Natural killer cell treated with Interleukin-12 subunit alpha and Interleukin-12 subunit beta and Interleukin-15 and Interleukin-18, amount 100 ng/mL, for 72 hours (primary cell): ENCODE measurements at places on chromosomes 5 and 9. TPM values are rescaled to one million over a fixed set of nuclear protein-coding genes. Genes with fewer than 3 reads are reported as not detected.

DNA sequence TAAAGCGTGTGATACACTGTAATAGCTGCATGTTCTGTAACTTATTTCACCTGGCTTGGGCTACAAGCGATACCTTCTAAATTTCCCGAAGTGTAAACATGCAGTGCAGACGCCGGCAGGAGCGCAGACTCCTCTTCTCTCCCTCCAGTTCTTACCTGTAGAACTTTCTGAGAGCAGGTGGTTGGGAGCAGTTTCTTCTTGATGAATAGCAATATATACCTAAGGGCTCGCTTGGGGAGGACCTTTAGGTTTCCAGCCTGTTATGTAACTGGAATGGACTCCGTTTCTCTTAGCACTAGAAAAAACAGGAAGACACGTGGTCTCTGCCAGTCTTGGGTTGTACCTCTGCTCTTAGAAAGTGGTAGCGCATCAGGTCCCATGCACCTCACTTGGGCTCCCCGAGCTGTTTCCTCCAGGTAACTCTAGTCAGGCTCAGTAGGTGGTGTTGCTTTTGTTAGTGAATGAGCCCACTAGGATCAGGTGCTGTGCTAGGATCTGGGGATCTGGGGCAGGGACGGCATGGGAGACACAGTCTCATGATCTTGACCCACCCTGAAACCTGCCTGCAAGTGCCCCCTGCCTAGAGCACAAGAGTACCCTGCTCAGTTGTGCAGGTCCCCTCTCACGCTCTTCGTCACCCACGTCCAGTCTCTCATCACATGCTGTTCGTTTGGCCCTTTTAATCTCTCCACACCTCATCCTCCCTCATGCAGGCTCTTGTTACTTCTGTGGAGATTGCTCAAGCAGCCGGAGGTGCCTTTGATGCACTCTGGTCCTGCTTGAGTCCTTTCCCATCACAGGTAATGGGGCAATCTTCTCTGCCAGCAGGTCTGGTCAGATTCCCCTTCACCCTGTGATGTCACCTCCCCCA, 2.8 kb downstream of the TENT4A start:
- no peak for DNase-seq

- DNase-seq = no peak
Observed at GRCh38 chr5:81513982-81514381, 120.0 kb upstream of the ACOT12 start.

- no peak for DNase-seq
Observed at GRCh38 chr5:150632305-150633160, 7.9 kb upstream of the SYNPO start.

DNA sequence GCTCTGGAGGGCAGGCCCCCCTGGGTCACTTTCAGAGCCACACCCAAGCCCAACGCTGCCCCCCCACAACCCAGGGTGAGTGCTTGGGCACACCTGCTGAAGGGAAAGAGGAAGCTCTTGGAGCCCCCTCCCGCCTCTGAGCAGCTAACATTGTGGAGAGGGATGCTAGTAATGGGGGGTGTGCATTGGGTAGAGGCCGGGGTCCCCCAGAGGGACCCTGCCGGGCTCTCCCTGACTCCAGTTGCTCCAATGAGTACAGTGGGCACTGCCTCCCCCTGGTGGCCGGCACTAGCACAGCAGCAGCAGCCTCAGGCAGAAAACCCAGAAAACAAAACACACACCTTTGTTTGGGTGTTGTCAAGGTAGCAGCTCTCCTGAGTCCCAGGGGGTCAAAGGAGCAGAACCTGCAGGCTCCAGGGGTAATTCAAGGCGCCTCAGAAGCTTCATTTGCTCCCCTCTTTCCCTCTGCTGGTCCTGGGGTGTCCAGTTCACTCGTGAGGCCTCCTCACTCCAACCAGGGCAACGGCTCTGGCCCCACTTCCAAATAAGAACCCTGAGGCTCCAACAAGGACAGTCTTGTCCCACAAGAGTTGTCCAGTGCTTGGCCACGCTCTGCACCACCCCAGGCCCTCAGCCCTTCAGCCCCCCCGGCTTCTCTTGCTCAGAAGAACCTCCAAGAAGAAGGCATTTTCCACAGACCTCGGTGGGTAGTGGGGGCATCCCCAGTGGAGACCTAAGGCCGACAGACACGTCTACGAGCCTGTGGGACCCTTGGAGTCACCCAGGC, 16.1 kb downstream of the GBGT1 start:
- DNase-seq = peak; percentile 81

DNA sequence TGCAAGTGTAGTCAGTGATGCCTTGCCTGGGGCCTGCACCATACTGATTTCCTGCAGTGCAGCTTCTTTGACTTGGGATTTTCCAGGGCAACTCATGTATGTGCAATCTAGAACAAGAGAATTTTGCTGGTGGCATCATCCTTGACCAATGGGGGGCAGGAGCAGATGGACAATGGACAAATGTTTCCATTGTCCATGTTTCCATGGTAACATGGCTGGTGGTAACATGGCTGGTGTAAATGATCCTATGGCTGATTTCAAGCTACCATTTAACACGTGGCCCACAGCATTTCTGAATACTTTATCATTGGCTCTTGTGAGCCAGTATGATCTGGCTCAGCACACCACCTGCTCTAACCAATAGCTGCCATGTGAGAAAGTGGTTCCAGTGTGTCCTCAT, 130.1 kb upstream of the OSMR start:
- no peak for DNase-seq

- no peak for DNase-seq
Observed at GRCh38 chr9:133277467-133277866, 2.5 kb upstream of the ABO start.

- no peak for DNase-seq
Observed at GRCh38 chr9:93156475-93157008, 22.5 kb upstream of the NINJ1 start.

DNA sequence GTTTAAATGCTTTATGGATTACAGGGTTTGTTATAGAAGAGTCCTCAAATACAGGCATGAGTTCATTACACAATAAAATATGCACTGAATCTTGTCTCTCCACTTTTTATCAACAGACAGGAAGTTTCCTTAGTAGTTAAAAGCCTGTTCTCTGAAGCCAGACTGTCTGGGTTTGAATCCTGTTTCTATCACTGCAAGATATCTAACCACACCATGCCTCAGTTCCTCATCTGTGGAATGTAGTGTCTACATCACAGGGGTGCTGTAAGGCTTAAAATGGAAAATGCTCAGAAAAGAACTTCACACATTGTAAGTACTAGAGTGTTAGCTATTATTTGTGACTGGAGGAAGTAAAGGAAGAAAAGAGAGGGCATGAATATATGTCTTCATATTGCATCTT, 9.3 kb downstream of the LIX1 start:
- DNase-seq = no peak

DNA sequence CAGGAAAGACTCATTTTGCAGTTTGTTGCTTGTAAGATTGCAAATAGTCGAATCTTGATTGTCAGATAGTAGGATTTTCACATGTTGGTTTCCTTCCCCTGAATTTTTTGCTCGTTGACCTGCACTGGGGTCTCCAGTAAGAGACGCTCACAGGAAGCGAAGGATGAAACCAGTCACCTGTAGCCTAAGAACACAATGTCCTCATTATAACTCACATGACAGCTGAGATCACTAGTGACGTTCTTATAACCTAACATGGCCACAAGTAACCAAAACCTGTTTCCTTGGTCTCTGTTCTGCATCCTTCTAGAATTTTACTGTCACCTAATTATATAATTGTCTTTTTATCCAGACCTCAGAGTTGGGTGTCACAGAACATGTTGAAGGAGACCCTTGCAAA, 181.0 kb upstream of the OTULINL start:
- DNase-seq = no peak

DNA sequence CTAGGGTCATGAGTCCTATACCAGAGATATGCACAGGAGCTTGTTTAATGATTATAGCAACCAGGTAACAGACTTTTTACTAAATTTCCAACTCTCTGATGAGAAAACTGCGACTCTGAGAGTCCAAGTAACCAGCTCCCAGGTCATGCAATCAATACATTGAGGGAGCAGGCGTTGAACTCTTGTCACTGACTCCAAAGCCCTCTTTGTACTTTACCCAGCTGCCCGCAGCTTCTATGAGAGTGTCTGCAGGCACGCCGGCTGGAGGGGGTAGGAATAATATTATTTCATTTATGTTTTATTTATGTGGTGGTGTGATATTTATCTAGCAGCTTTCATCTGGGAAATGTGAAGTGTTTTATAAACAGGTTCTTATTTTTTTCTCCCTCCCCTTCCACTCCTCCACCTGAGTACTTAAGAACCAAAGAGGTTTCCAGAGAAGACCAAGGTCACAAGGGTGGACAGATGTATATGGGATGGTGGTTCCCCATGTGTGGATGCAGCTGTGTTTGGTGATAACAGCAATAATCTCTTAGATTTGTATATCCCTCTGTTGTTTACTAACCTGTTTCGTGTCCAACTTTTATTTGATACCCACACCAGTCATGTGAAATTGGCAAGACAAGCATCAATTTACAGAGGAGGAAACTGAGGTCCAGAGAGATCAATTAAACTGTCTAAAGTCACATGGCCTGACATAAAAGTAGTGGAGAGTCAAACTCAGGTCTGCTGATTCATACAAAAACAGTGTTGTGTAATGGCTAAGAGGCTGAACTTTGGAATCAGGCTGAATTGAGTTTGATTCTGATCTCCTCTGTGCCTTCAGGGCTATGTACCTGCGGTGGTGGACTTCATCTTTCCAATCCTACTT, 140.2 kb upstream of the TRIM32 start:
- DNase-seq = no peak

- no peak for DNase-seq
Observed at GRCh38 chr5:41869151-41869723, 988 bp downstream of the OXCT1 start.

- DNase-seq = no peak
Observed at GRCh38 chr5:10456583-10457420, 15.1 kb downstream of the ROPN1L start.

DNA sequence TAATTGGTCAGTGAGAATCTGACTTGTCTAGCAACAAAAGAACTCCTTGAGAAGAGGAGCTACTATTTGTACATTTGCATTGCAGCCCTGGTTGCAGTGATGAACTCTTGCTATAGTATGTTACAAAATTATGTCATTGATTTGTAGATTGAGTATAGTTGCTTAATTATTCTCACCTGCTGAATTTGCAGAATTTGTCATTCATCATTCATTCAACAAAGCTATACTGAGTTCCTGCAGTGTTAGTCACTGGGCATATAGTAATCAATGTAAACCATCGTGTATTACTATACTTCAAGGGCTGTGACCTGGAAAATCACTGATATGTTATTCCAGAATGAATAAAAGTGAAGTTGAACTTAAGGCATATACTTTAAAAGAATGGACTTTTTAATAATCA, 50.1 kb downstream of the SLC1A3 start:
- DNase-seq = no peak

GRCh38 chr5:98111686-98112085, 661.8 kb upstream of the RGMB start:
- no peak for DNase-seq

GRCh38 chr5:140038373-140038957, 4.6 kb downstream of the NRG2 start:
- DNase-seq = no peak

DNA sequence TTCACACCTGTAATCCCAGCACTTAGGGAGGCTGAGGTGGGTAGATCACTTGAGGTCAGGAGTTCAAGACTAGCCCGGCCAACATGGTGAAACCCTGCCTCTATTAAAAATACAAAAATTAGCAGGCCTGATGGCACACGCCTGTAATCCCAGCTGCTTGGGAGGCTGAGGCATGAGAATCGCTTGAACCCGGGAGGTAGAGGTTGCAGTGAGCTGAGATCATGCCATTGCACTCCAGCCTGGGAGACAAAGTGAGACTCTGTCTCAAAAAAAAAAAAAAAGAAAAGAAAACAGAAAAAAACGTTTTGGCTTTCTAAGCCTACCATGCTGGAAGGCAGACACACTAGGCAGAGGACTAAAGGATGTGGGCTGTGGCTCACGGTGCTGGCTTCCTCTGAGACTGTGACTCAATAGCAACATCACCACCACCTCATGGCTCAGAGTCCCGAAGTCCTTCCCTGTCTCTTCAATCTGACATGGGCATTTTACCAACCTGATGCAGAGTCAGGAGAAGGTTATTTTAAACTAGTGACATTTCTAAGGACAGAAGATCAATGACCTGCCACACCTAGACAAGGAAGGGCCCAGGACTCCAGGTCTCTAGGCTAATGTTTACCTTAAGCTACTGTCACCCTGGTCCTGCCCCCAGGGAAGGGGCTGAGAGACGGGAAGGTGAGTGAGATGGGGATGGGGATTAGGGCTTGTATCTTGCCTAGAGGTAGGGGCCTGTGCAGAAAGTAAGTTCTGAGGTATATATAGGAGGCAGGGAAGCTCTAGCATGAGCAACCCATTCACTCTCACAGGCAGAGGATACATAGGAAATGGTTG, 3.7 kb downstream of the ECSCR start:
- DNase-seq = peak; percentile 87

DNA sequence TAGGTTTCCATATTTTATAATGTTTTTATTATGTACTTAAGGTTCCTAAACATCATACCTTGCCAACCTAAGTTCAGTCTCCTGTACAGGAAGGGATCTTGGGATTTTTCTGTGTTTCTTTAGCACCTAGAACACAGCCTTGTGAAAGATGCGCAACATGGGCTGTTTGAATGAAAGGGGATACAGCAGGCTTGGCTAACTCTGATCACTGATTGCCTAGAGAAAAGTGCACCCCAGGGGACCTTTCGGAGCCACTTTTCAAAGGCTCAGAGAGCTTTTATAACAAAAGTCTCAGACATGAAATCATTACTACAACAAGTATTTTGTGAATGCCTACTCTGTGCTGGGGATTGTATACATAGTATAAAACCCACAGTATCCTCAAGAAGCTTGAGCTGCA, 261.6 kb downstream of the BNC2 start:
- no peak for DNase-seq

- DNase-seq = no peak
Observed at GRCh38 chr5:431001-431710, 11.8 kb upstream of the EXOC3 start.

GRCh38 chr9:121718501-121718900, 67.1 kb downstream of the DAB2IP start:
- DNase-seq = no peak

S1PR3 gene
- total RNA-seq = not detected

PCDHGA3 gene
- total RNA-seq = not detected

GKAP1 gene
- total RNA-seq = 2.5 TPM

ACTBL2 gene
- total RNA-seq = not detected

NTNG2 gene
- total RNA-seq = 8.3 TPM

PLCXD3 gene
- total RNA-seq = not detected

PPP3R2 gene
- total RNA-seq = not detected

INSL4 gene
- total RNA-seq = not detected

HTR1A gene
- total RNA-seq = not detected
